ENCODE measurements at places on chromosomes 13 and 19. TPM values are rescaled to one million over a fixed set of nuclear protein-coding genes. Genes with fewer than 3 reads are reported as not detected.

PSG7 gene
- total RNA-seq = not detected

ZNF284 gene
- 0.36 TPM for total RNA-seq

ELF1 gene
- total RNA-seq = 68.9 TPM

FCAR gene
- 0.16 TPM for total RNA-seq

GRCh38 chr19:5130371-5131030 is 161.6 kb downstream of the KDM4B start:
- no peak for ATAC-seq

DNA sequence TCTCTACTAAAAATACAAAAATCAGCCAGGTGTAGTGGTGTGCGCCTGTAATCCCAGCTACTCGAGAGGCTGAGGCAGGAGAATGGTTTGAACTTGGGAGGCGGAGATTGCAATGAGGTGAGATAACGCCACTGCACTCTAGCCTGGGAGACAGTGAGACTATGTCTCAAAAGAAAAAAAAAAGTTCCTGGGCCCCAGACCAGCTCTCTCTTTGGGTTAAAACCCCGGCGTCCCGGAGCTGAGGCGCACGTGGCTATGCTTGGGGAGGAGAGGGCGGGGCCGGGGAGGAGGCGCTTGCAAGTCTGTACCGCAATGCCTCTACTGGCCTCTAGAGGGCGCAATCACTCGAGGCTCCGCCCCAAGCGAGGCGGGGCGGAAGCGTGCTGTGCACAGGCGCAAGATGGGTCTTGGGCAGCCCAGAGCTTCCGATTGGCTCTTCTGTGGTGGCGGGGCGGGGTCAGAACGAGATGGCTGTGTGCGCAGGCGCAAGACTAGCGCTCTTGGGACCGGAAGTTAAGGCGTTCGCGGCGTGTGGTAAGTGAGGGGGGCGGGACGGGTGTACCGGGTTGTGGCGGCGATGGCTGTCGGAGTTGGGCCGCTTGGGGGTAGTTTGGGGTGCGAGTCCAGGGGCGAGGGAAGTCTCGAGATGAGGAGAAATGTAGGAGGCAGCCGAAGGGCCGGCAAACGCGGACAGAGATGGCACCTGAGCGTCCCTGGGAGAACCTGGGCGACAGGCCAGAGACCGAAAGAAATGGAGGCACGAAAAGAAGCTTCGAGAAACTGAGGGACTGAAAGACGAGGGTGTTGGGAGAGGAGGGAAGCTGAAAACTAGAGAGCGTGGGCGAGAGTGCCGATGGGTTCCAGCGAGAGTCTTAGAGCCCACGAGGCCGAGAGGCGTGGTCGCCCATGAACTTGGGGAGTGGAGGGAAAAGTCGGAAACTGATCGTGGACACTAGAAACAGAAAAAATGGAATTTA is at the start of gene DHX34:
Gene DHX34 (plus strand): TSS at position 497 of the 977 bp plus-strand sequence. CDS start 3,716 bp downstream, outside the sequence.
- ATAC-seq = peak; percentile 100

DNA sequence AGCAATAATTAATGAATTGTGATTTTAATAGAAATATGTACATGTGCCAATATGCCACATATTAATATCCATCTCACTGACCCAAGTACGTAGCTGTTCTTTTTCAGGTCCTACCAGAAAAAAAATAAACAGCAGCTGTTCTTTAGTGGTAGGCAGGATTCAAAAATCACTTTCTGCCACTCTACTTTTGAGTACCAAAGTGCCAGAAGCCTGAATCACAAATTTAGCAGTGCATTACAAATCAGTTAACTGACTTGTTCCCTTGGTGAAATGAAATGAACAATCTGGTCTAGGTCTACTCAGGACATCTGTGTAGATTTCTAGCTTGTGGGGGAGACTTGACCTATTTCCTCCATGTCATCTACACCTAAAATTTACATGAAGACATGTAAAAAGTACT is 775.5 kb upstream of the GPC6 start:
- ATAC-seq = no peak

- no peak for ATAC-seq
These were observed 48.8 kb downstream of the MLLT1 start for GRCh38 chr19:6230991-6231448.

- ATAC-seq = no peak
These were observed 54.5 kb downstream of the FNDC3A start for GRCh38 chr13:49030213-49030612.

GRCh38 chr13:99977334-99977911 is 4.2 kb upstream of the ZIC2 start:
- ATAC-seq = no peak

- ATAC-seq = no peak
These were observed 83.0 kb downstream of the FLT1 start for GRCh38 chr13:28411831-28412353.

All from esophagus mucosa (tissue), 1 donor.